Motor neuron (in vitro differentiated cells): ENCODE measurements at places on chromosomes 6 and 20. TPM values are rescaled to one million over a fixed set of nuclear protein-coding genes. Genes with fewer than 3 reads are reported as not detected.
A peak's percentile ranks its signal among the peaks of the same experiment; 100 is the strongest.

DNA sequence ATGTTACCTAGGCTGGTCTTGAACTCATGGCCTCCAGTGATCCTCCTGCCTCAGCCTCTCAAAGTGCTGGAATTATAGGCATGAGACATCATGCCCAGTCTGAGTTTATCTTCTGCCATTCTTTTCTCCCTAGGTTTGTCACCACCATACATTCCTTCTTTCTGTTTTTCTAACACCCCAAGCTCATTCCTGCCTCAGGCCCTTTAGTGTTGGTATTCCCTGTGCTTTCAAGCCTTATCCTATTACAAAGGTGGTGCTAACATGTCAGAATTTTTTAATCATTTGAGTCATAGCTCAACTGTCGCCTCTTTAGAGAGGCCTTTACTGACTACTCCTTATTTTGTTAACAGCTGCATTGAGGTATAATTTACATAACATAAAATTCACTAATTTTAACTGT lies 221.1 kb upstream of the PRSS16 start:
- ATAC-seq = no peak

DNA sequence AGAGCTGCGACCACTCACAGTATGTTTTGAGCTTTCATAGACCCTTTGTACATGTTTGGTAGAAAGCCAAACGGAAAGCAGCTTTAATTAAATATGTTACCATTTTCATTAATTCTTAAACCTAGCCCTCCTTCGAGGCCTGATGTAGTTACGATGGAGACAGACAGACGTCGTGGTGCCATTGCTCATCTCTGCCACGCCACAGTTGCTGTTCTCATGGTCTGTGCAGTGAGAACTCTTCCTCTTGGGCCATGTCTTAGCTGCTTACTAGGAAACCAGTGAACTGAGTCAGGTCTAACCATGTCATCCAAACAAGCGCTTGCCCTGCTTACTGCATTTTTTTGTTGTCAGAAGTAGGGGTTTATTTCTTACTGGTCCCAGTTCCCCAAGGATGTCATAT lies 62.8 kb downstream of the SNX9 start:
- no peak for ATAC-seq

DNA sequence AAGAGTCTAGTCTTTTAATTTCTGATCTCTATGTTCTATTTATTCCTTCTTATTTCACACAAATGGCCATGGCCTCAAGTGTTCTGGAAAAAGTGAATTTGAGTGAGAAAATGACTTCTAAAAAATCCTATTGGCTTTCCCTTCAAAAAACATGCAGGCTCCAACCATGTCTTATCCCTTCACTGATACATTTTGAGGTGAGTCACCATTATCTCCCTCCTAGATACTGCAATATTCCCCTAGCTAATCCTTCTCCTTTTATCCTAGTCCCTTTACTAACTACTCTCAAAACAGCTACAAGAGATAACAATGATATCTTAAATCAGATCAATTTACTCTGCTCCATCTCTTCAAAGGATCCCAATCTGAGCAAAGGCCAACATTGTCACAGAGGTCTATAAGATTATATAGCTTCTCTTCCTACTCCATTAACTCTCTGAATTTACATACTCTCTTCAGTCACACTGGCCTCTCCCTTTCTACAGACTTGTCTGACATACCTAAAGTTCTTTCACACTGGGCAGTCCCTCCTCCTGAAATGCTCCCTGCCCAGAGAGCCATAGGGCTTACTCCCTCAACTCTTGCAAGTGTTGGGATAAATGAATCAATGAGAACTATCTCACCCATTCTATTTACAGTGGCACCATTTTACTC lies 129.2 kb downstream of the TENT5A start:
- ATAC-seq = no peak

- no peak for ATAC-seq
These were observed 337.8 kb downstream of the BTBD3 start for GRCh38 chr20:12255461-12255970.

DNA sequence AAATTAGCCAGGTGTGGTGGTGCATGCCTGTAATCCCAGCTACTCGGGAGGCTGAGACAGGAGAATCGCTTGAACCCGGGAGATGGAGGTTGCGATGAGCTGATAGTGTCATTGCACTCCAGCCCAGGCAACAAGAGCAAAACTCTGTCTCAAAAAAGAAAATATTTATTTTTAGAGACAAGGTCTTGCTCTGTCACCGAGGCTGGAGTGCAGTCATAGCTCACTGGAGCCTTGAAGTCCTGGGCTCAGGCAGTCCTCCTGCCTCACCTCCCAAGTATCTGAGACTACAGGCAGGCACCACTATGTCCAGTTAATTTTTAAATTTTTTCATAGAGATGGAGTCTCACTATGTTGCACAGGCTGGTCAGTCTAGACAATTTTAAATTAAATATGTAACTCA lies 16.2 kb upstream of the CEBPB start:
- ATAC-seq = no peak

GRCh38 chr20:23795526-23795925 lies 31.0 kb downstream of the CST2 start:
- no peak for ATAC-seq

GRCh38 chr6:154241581-154241980 lies 115.0 kb downstream of the IPCEF1 start:
- no peak for ATAC-seq

DNA sequence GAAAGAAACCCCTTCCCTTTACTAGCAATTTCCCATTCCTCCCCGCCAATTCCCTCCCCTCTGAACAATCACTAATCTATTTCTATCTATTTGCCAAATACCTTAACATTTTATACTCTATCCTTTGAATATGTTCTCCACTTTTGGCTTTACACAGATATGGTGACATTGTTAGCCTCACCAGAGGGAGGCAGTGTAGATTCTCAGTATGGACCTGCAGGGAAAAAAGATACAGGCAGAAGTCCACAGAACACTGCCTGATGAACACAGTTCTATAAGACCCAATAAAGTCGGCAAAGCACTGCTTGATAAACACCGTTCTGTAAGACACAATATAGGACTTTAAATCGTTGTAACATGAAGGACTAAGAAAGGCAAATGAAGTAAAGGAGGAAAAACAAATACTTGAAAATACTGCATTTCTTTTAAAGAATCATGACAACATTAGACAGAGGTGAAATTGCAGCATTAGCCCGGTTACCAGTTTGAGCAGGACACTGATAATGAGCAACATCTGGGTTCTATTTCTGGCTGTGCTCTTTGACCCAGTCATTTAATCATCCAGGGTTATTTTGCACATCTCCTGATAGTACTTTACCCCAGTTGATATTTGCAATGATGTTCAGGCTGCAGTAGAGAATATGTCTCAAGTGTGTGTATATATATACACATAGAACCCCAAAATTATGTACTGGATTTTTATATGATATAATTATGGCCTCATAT lies 296.8 kb downstream of the UTRN start:
- ATAC-seq = peak; percentile 62

- no peak for ATAC-seq
These were observed 13.3 kb upstream of the PRIM2 start for GRCh38 chr6:57303931-57304681.

DNA sequence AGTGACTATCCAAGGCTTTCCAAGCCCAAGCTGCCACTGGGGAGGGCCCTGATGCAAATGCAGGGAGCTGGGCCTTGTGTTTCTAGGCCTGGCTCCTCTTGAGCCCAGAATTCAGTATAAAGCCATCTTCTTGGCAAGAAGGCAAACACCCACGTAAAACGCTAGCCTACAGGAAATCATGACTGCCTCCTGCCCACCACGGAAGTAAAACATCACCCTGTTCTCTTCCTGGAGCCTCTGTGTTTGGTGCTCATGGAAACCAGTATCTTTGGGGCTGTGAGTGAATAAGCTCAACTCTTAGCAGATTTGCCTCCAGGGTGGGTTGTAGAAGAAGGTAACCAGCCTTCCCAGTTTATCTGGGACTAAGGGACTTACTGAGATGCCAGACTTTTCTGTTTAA lies 271.0 kb downstream of the ZNF217 start:
- ATAC-seq = no peak

- no peak for ATAC-seq
These were observed 389.2 kb upstream of the CITED2 start for GRCh38 chr6:139763468-139764210.

- ATAC-seq = no peak
These were observed 430.3 kb upstream of the SOX4 start for GRCh38 chr6:21163110-21163837.

DNA sequence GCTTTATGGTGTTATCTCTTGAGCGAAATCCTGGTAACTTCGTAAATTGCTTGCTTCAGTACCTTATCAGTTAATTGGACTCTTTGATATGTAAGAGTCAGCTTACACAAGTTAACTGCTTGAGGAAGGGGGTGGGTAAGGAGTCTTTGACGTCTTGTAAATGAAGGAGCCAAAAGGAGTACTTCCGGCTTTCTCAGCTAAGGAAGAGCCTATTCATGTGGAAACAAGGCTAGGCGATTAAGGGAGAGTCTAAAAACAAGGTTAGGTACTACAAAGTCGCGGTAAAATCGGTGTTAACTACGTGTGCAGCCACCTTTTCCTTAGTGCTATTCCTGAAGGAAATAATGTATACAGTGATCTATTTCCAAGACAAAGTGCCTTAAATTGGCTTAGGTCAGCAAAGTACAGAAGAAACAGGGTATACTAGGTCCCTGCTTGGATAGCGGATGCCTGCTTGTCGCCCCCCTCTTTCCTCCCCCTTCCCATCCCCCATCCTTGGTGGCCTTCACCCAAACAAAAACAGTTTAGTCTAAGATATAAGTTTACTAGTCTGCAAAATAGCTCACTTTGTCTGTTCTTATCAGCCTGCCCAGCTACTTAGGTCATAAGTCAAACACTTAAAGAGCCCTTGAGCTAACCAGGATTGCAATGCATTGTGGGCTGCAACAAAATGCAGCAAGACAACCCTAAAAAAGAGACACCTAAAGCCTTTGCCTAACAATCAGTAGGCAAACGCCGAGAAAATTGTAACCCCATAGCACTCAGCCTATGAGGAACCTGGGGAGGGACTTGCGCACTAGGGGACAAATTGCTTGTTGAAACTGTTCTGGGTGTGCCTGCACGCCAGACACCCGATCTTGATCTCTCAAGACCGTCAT lies 147.3 kb downstream of the TRIM27 start:
- no peak for ATAC-seq

DNA sequence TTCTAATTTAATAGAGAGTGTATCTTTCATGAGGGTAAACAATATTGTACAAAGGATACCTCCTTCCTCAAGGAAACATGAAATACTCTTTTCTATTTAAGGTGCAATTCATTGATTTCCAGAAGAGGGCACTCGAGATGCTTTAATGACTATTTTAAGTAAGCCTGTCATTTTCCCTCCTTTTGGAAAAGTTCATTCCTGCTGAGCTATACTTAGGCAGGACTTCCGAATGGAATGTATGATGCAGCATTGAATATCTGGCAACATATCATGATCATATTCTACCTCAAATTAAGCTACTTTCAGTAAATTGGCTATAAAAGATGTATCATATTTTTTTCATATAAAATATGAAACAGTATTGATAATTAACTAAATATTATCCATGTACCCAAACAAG lies 5.0 kb downstream of the DST start:
- ATAC-seq = no peak

GRCh38 chr6:85396159-85396808 lies 53.6 kb upstream of the NT5E start:
- no peak for ATAC-seq

- no peak for ATAC-seq
These were observed 301.2 kb upstream of the HSF2 start for GRCh38 chr6:122098201-122098678.

DNA sequence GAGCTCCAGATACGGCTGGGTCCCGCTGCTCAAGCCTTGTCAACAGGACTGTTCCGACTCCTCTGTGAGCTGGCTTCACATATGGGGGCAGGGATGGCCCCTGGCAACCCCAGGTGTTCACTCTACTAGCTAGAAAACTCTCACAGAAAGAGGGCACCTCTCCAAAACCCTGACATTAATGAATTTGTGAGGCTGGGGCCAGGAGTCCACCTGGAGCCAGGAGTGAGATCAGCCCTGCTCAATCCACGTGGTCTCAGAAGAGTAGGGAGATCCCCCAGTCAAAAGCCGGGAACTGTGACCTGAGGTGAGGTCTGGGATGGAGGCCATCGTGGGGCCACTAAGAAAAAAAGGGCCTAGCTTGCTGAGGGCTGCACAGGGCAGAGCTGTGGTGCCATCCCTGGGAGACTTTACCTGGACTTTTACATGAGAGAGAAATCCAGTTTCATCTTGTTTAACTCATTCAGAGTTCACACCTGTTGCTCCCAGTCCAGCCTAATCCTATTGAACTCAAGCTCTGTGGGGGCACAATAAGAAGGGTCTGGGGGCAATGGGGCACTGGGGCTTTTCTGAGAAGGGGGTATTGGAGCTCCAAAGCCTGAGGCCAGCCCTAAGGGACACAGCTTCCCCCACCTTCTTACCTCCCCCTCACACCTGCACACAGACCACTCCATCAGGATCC lies 144.3 kb upstream of the MLN start:
- ATAC-seq = no peak

- ATAC-seq = no peak
These were observed 94.5 kb upstream of the LRFN2 start for GRCh38 chr6:40681622-40682021.

DNA sequence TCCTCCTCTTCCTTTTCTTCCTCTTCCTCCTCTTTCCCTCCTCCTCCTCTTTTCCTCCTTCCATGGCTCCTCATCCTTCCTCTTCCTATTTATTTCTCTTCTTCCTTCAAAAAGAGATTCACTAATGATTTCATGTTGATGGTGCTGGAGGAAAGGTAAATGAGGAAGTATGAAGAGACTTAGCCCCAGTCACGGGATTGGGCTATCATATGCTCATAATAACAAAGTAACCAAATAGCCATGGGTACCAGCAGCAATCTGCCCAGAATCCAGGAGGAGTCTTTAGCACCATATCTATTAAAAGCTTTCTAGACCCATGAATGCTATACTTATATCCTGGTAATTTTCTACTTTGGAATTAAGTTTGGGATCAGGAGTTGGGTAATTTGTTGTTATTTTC lies 910.9 kb upstream of the MAP3K7 start:
- ATAC-seq = no peak

DNA sequence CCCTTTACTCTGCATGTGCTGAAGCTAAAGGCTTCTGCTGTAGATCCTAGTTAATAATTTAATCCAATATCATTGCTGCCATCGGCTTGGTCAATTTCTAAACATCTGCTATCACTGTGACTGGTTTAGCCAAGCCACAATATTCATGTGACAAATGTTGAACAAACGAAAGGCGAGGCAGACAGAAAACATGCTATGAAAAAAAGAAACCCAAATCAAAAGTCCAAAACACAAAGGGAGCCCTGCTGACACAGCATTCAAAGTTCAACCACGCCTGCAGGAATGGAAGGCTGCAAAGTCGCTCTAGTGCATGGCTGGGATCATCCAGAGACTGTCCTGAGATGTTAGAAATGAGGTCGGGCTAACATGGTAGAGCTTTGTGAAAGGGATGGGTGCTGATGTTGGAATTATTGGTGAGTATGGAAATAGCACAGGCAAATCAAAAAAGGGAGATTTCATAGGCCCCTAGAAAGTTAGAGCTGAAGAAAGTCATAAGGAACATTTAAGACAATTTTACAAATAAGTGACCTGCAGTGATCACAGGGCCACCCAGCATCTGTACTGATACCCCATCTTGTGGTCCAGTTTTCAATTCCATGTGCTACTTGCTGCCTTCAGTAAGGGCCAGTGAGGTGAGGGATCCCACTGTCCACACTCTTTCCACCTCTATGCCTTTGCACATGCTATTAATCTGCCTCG lies 8.8 kb upstream of the NHSL1 start:
- ATAC-seq = peak; percentile 11

Gene TMEM217
- 2.6 TPM in 2 replicates for total RNA-seq

Gene REM1
- total RNA-seq = not detected in 2 replicates

Gene SLC35F1
- 32.2 and 33.0 TPM in 2 replicates for total RNA-seq

Gene SAPCD1
- 0.87 and 2.3 TPM in 2 replicates for total RNA-seq

Gene HLA-DRA
- total RNA-seq = 0.25 and 0.59 TPM in 2 replicates

Gene SOX18
- 0.05 TPM in 1 of 2 replicates, not detected in the other for total RNA-seq

Gene MRAP2
- total RNA-seq = 0.46 TPM in 1 of 2 replicates, not detected in the other

Gene CST1
- not detected in 2 replicates for total RNA-seq

Gene GHRH
- total RNA-seq = not detected in 2 replicates

Gene GSTA2
- total RNA-seq = not detected in 2 replicates
